Thoracic aorta (tissue), 2 donors: ENCODE measurements at places on chromosomes 4 and X. TPM values are rescaled to one million over a fixed set of nuclear protein-coding genes. Genes with fewer than 3 reads are reported as not detected.

DNA sequence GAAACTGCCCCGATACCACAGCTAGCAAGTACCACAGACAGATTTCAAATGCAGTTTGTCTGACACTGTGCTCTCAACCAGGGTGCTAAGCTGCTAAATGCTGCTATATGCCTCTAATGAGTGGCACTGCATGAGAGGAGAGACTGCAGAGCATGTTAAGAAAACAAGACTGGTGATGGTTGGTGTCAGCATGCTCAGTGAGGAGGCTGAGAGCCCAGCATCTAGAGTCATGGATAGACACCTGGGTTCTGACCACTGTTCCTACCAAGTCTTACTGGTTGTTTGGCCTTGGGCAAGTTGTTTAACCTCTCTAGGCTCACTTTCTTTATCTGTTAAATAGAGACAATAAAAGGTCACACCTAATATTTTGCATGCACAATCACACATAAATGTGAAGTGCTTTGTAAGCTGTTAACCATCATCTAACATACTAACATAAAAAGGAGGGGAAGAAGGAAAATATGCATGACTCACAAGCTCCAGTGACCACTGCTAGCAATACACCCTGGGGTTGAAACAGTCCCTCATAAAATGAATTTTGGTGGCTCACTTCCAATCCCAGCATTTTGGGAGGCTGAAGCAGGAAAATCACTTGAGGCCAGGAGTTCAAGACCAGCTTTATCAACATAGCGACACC is 20.7 kb downstream of the HHIP start:
- DNase-seq, result no peak
- no peaks in the 10 kb centered on the region for H3K36me3 ChIP-seq
- no peak overlapping the region for H3K27ac ChIP-seq
- H3K4me3 ChIP-seq, result no peak overlapping the region
- H3K27me3 ChIP-seq, result no peaks in the 10 kb centered on the region

DNA sequence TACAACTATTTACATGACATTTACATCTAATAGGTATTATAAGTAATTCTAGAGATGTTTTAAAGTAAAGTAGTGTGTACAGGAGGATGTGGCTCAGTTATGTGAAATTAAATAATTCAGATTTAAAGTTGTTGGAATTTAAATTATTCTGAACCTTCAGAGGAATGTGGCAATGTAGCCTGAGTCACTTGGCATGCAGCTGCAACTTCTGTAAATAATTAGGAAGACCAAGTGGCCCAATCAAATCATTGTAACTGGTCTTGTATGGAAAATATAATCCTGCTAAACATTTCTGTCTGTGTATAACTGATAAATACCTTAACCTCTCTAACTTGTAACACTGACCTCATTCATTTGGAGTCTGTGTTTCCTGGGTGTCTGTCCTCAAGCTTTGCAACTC is 828.9 kb downstream of the GLUD2 start:
- no peaks in the 10 kb centered on the region for H3K27me3 ChIP-seq
- no peak overlapping the region for H3K4me3 ChIP-seq
- H3K36me3 ChIP-seq, result no peaks in the 10 kb centered on the region

- no peak overlapping the region for H3K4me3 ChIP-seq
- no peak for DNase-seq
- H3K36me3 ChIP-seq, result no peaks in the 10 kb centered on the region
These were observed 20.8 kb upstream of the CEP135 start for GRCh38 chr4:55927803-55928437.

GRCh38 chr4:77652237-77652897 is 46.7 kb downstream of the CXCL13 start:
- H3K27me3 ChIP-seq, result no peaks in the 10 kb centered on the region
- DNase-seq, result no peak
- H3K27ac ChIP-seq, result no peak overlapping the region
- H3K4me3 ChIP-seq, result no peak overlapping the region
- H3K4me1 ChIP-seq, result no peaks in the 10 kb centered on the region

MAGED1 gene
- 51.6 TPM for total RNA-seq

- no peaks in the 10 kb centered on the region for H3K36me3 ChIP-seq
- no peaks in the 10 kb centered on the region for H3K27me3 ChIP-seq
- DNase-seq, result peak; percentile 32
- H3K4me1 ChIP-seq, result no peaks in the 10 kb centered on the region
These were observed 28.7 kb upstream of the RBMX start for GRCh38 chrX:136909119-136909705.

PNMA6F gene
- not detected for total RNA-seq

SUPT20HL1 gene
- total RNA-seq, result not detected

GPC3 gene
- total RNA-seq, result 5.6 TPM

GRCh38 chr4:147764337-147764736 is 32.4 kb downstream of the ARHGAP10 start:
- DNase-seq, result no peak
- peaks cover 29% of the 10 kb centered on the region for H3K4me1 ChIP-seq
- no peak overlapping the region for H3K4me3 ChIP-seq
- no peaks in the 10 kb centered on the region for H3K36me3 ChIP-seq
- H3K27me3 ChIP-seq, result no peaks in the 10 kb centered on the region

IL13RA2 gene
- total RNA-seq, result 19.2 TPM

DNA sequence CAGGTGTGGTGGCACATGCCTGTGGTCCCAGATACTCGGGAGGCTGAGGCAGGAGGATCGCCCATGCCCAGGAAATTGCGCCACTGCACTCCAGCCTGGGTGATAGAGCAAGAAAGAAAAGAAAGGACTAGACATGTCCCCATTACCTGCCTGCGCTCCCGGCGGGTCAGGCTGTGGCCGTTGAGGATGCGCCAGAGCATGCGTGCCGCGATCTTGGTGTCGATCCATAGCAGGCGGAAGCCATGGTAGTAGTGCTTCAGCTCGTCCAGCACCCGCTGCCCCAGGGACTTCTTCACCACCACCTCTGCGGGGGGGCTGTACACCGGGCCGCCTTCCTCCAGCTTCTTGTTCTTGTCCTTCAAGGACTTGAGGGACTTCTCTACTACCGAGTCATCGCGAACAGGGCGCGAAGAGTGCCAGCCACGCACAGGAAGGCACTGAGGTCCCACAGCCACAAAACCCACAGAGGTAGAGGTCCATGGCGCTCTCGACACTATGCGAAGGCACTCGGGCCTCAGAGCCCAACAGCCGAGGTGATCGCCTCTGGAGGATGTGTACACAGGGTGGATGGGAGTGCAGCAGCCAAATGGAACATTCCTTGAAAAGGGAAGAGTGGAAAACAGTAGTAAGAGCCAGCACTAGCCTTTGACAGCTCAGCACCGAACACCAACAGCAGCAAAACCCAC is 14.6 kb downstream of the LETM1 start:
- H3K4me1 ChIP-seq, result no peaks in the 10 kb centered on the region
- H3K27me3 ChIP-seq, result no peaks in the 10 kb centered on the region
- H3K27ac ChIP-seq, result no peak overlapping the region
- H3K36me3 ChIP-seq, result peaks cover 29% of the 10 kb centered on the region
- no peak overlapping the region for H3K4me3 ChIP-seq
- DNase-seq, result no peak

LNX1 gene
- total RNA-seq, result 12.6 TPM

TMEM47 gene
- 189 TPM for total RNA-seq
